CD8-positive, alpha-beta memory T cell (primary cell): ENCODE measurements at places on chromosomes 3 and 15.
A peak's percentile ranks its signal among the peaks of the same experiment; 100 is the strongest.

DNA sequence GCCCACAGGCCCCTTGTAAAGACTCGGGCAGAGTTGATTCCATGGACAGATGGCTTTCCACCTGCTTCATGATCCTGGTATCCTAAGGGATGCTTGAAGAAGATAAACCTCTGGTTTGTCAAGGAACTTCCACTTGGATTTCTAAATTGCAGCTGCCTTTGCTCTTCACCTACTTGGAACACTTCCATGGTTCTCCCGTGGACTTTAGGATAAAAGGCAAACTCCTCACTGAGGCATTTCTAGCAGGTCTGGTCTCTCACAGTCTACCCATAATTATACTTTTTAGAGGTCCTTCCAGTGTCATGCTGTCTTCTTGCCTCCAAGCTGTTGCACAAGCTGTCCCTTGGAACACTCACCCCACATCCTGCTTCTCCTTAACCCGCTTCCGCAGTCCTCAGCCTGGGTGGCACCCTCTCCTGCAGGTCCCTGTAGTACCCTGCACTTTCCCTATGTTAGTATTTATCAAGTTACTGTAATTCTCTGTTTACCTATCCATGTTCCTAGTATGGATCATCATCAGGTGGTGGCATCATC lies 12.7 kb downstream of the TLNRD1 start:
- no peak for DNase-seq

DNA sequence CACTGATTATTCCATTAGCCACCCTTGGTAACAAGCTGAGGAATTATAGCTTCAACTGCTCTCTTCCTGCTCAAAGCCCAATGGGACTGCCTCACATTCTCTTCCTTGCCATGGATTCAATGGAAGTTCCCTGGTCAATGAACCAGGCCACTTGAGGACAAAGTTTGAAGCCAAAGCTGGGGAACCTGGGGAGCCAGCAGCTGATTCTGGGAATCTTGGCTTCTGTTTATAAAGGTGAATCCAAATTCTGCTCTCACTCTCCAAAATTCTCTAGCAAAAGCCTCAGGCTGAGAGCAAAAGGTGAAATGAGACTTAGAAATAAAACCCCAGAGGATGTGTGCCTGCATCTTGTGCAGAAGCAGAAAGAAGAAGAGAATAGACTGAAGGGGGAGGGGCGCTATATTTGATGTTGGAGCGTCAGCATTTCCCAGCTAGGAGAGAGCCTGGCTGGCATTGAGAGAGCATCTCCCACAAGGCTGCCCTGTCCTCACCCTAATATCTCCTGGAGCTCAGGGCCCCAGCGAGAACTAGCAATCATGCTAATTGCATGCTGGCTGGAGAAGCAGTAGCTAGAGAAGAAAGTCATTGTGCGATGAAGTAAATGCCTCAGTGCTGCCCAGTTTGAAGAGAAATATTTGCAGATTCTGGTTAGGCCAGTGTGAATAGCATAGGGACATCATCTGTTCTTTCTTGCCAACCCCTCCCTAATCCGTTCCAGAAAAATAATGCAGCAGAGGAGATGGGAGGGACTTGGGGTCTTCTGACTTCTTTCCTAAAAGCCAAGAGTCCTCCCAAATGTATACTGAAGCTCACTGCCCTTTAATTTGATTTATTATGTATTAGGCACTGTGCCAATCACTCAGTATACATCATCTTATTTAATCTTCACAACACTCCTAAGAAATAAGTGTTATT lies 34.9 kb upstream of the GAP43 start:
- no peak for DNase-seq

- DNase-seq, result no peak
Observed at GRCh38 chr3:155891321-155891720, 20.9 kb downstream of the GMPS start.

- no peak for DNase-seq
Observed at GRCh38 chr3:42500091-42500490, 2.4 kb upstream of the VIPR1 start.

GRCh38 chr3:60388731-60389130 lies 862.5 kb downstream of the FHIT start:
- DNase-seq, result no peak

DNA sequence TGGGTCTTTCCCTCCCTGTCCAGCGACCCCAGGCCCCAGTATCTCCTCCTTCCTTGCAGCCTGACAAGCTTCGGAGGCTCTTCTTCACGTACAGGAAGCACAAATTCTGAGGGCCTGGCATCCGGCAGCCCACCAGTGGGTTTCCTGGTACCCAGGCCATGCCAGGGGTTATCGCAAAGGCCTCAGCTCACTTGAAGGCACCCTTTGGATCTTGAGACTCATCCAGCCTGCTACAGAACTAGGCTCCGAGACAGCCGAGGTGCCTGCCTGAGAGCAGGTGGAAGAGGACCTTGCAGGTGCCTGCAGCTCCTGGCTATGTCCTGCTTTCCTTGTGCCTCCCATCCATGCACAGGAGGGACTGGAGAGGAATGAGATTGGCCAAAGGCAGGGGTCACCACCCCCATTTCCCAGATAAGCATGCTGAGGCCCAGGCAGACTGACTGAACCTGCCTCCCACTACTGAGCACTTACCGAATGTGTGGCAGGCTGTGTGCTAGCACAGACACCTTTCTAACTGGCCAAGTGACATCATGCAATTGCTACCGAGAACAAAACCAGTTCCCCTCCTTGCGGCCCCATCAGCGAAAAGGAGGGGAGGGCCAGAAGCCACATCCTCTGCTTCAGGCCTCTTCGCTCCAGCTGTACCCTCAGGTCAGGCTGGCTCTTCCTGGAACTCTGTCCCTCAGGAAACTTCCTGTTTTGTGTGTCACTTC lies 11.2 kb downstream of the SH2D7 start:
- DNase-seq, result peak; percentile 60

DNA sequence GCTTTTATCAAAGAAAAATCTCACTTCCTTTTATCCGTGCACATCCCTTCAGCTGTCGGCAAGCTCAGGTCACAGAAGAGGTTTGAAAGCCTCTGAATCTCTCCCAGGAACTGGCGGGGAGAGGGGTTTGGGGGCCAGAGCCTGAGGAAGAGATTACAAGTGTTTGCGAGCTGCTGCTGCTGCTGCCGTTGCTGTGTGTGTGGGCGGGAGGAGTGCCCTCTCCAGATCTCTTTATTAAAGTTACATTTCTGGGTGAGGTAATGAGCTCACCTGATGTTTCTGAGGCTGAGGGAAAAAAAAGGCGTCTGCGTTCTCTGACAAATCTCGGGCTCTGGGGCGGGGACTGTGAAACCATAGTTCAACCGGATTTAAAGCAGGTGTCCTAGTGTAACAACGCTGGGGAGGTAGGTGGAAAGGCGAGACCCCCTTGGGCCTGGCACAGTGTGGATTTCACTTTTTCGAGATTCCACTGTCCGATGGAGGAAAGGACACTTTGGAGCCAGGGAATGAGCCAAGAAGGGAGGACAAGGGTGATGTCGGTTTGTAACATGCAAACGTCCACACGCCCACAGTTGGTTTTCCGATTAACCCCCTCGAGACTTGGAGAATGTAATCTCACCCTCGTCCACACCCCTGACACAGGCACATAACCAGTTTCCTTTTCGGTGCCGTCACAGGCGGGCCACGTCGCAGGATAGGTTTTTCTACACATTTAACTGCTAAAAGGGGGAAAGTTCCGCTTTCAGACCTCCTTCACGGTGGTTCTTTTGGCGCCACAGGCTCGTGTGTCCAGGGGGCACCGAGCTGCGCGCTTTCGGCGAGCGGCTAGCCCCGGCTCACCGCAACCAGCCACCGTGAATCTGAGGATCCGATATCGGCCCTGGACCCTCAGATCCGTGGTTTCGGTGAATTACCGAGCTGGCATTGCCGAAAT lies 2.1 kb downstream of the ALCAM start:
- peak; percentile 88 for DNase-seq

DNA sequence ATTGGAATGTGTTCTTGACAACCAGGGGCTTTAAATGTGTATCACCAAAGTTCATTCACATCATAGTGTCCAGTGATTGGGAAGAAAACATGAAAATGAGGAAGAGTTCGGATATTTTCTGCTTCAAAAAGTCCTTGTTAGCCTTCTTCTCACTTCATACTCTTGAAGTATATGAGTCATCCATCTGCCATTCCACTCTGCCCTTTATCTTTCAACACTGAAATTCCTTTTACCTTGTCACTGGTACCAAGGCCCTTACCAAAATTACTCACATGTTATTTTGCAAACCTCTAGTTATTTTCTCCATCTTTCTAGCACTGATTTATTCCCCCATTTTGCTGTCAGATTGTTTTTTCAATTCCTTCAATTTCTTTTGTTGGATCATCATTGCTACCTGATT lies 32.5 kb downstream of the OR5H15 start:
- DNase-seq, result no peak

GRCh38 chr3:109137761-109138160 lies 1.2 kb downstream of the C3orf85 start:
- DNase-seq, result no peak

DNA sequence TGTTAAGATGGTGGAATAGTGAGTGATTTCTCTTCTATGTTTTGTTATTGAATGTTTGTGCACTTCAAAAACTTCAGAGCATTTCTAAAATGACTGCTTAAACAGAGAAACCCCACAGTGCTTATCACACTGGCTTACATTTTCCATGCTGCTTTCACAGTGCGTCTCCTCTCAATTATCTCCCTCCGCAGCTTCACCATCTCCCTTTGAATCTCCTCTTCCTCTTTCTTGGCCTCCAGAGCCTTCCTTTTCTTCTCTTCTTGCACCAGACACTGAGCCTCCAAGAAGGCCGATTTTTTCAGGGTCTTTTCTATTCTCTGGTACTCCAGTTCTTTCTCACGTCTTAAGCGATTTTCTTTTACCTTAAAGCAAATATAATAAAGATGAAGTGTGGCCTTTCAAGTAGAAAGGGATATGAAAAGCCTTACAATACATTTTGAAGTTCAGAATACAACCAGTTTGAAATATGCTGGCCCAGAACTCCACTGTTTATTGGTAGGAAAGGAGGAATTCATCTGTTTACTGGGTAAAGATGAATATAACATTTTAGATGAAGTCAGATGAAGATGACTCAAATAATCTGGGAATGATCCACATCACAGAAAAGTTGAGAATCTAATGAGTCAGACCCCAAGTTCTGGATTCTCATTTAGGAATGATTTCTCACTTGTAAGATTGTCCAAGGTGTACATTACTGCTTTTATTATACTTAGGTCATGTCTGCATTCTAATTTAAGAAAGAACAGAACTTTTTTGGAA lies 21.4 kb downstream of the CCDC191 start:
- no peak for DNase-seq

DNA sequence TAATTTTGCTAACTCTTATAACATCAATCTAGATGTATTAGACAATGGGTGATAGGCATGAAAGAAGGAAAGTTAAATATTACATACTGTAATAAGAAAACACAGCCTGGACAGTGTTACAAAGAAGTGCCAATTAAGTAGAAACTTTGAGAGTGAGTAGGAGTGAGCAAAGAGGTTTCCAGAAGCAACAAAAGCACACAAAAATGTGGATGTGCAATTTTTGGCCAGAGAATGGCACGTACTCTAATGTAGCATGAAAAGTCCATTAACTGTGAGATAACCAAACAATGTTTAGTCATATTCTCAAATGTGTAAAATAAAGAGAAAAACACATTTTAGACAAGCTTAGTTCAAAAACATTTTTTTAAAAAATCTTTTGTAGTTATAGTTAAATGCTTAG lies 567.3 kb downstream of the ROBO1 start:
- no peak for DNase-seq

GRCh38 chr3:161291191-161291901 lies 70.2 kb downstream of the NMD3 start:
- DNase-seq, result no peak

DNA sequence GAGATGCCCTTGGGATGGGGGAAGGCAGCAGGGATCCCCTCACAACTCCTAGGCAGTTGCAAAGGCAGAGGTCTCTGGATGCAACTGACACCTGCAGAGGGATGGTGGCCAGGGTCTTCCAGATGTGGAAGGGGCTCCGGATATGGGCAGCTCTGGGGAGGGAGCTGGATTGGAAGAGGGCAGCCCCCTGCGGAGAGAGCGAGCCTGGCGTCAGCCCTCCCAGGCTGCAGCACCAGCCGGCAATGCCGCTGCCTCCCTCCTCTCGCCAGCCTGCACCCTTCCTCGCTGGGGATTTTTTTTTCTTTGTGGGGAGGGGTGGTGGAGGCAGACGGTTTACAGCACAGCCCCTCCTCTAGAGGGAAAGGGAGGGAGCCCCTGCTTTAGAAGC lies 1.6 kb downstream of the INSYN1 start:
- no peak for DNase-seq

GRCh38 chr3:127015282-127016042 lies 32.5 kb downstream of the PLXNA1 start:
- DNase-seq, result no peak

DNA sequence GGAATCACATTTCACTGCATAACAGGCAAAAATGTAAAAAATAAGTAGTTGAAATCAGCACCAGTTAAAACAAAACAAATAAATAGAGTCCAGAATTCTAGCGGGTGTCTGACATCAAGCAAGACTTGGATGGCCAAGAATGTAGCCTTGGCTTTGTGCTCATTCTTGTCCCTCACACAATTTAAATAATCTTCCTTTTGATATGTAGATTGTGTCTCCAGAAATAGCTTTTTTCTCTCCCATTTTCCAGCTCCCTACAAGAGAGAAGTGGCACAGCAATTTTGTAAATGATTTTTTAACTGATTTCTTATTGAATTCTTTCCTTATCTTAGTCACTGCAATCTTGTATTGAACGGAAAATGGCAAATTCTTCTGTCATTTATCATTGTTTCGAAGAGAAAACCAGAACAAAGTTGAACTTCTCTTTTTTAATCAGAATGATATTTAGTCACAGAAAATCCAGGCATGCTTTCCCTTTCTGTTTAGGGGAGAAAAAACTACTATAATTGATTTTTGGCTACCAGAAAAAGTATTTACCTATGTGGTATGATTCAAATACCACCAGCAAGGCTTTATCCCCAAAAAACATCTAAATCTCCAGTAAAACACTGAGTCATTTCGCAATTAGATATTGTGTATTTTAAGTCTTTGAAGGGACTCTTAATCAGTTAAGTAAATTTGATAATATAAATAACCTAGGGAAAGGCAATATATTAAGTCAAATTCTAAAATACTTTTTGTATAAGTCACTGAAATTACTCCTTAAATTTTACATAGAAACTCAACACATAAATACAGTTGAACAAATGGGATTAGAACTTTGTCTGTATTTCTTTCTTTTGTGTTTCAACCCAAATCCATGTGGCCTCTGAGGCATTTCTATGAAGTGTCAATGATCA lies 481.7 kb downstream of the GBE1 start:
- no peak for DNase-seq

DNA sequence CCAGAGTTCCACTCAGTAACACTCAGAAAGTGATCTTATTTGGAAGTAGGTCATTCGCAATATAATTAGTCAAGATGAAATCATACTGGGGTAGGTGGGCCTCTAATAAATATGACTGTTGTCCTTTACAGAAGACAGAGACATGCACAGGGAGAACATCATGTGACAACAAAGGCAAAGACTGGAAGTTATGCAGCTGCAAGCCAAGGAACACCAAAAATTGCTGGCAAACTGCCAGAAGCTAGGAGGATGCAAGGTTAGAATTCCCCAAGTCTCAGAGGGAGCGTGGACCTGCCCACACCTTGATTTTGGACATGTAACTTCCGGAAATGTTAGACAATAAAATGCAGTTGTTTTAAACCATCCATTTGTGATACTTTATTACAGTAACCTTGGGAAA lies 471.5 kb upstream of the AGTR1 start:
- no peak for DNase-seq

- DNase-seq, result no peak
Observed at GRCh38 chr15:80804970-80805495, 25.9 kb downstream of the CEMIP start.

- no peak for DNase-seq
Observed at GRCh38 chr3:14322667-14323295, 79.6 kb upstream of the SLC6A6 start.
